CD4-positive, alpha-beta T cell treated with Interleukin-4 for 4 hours (primary cell): ENCODE measurements at places on chromosomes 11 and 22.

GRCh38 chr11:119749006-119749565 lies 20.1 kb upstream of the NECTIN1 start:
- no peak for DNase-seq

DNA sequence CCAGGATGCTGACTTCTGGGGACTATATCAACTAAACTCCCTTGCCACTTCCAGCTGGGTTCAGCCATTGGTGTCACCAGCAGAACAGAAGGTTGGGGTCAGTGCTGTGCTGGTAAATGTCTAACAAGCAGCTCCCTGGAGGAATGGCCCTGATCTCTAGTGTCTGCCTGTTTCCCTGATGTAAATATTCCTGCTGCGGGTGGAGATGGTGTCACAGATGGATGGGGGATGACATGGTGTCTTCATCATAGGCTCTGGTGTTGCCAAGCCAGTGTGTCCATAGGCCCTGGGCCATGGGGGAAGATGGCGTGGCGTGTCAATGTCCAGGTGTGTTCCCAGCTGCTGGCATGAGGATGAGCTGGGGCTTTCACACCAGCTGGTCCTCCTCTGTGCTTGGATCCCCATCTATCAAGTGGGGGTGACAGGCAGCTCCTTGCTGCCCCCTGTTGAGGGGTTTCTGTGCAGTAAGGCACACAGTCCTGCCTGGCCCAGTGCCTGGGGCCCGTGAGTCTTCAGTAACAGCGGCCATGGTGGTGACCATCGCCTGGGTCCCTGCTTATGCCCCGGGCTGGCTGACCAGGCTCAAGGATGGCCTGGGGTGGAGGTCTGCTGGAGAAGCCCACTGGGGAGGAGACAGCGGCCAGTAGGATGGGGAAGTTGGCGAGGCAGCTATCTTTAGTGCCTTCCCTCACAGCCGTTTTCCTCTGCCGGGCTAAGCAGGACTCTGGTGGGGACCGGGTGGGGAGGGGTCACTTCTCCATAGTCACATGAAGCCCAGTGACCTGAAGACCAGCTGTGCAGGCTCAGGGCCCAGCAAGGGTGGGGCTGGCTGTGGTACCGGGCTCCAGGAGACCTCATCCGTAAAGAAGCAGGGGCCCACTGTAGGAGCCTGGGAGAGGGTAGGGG lies 12.7 kb downstream of the RPL3 start:
- peak; percentile 47 for DNase-seq

- no peak for DNase-seq
Measured at GRCh38 chr22:39723463-39723862, 152.9 kb downstream of the CACNA1I start.

DNA sequence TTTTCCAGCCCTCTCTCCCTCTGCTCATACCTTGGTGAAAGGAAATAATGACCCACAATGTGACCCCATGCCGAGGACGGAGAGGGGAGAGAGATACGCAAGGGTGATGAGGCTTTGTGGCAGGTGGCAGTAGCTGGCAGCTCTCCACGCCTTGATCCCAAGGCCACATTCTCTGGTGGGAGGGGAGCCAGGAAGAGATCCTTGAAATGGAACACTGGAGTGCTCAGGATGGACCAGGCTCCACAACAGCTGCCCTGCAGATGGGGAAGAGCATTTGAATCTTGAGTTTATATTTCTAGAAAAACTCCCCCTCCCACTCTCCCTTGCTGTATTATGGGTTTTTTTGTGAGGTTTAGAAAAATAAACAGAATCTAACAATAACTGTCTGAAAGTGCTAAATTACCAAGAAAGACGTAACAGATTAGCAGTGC lies 61.6 kb upstream of the CDON start:
- DNase-seq, result no peak

DNA sequence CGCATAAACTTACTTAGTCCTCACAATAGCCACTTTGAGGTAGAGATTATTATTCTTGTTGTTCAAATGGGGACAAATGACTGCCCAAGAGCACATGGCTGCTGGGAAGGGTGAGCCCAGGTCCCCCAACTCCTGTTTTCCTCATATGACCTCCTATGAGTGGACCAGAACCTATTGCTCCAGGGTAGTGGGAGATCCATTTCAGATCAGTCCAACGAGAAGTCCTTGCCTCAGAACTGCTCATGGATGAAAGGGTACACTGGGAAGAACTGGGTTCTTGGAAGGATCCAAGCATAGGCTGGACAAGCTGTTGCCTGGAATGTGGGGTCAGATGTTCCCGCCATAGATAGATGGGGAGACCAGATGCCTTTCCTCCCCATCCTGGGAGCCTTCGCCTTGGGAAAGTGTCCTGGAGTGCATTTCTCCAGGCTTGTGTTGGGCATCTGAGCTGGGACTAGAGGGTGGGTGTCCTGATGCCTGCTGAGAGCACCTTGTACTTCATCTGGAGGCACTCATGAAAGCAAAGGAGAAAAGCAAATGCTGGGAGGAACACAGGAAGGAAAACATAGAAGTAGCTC lies 146.3 kb upstream of the B3GAT1 start:
- no peak for DNase-seq

DNA sequence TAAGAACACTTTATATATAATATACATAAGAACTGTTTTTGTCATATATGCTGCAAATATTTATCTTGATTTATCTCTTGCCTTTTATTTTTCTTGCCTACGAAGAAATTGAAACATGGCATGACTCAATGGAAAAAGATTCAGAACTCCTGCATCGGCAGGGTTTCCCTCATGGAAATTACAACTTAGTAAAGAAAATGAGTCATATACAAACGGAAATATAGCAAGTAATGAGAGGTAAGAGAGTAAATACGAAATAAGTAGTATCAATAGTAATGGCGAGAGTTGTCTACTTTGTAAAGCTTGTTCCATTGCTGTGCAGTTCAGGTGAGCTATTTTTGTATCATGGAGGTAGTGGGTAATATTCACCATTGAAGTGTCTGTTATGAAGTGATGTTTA lies 350.4 kb downstream of the DDX10 start:
- no peak for DNase-seq

DNA sequence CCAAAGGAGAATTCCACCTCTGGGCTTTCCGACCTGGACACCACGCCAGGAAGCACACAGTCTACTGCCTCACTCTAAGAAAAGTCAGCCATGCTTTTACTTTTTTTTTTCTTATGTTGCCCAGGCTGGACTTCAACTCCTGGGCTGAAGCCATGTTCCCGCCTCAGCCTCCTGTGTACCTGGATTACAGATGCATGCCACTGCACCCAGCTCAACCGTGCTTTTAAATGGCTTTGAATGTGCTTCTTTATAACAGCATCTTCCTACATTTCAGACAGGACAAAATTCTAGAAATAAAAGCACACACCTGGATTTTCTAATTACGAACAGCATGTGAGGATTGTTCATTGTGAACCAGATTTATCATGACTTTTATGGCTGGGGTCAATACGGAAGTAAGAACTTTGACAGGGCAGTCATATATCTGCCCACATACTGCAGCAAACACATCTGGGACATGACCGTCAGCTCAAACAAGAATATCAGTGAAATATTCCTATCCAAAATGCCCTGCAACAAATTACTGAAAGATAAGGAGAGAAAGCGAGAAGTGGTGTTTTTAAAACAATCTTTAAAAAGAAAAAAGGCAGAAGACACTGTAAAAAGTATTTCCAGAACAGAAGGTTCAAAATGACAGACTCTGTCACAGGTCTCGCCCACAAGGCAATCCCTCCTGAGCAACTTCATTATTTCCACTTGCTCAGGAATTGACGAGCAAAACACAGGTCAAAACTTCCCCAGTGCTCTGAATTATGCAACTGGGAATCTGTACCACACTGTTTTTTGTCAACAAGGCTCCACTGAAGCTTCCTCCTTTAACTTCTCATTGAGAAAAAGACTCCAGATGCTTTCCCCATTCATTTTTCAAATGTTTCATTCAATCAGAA lies 42.1 kb downstream of the PACSIN2 start:
- DNase-seq, result no peak

GRCh38 chr11:70319396-70320076 lies 49.0 kb downstream of the PPFIA1 start:
- DNase-seq, result no peak
